Thoracic aorta (tissue), 2 donors: ENCODE measurements at places on chromosomes 3 and 15. TPM values are rescaled to one million over a fixed set of nuclear protein-coding genes. Genes with fewer than 3 reads are reported as not detected.

Gene ERICH6
- not detected for total RNA-seq

Gene STRIT1
- not detected for total RNA-seq

Gene SEMA3G
- 18.1 TPM for total RNA-seq

Gene P2RY1
- total RNA-seq = 3.0 TPM
